ENCODE measurements at places on chromosomes 7 and 10. TPM values are rescaled to one million over a fixed set of nuclear protein-coding genes. Genes with fewer than 3 reads are reported as not detected.

Gene CAMK2B
- total RNA-seq, result 0.27 TPM

Gene ITGA8
- total RNA-seq, result 4.9 TPM

Gene GIMAP6
- 7.4 TPM for total RNA-seq

Gene ACTR3C
- total RNA-seq, result 40.6 TPM

Data from transverse colon (tissue), 4 donors.